Breast epithelium (tissue), 4 donors: ENCODE measurements at places on chromosomes 5 and 9.

- no peak for DNase-seq
These were observed 369.8 kb downstream of the TMEM232 start for GRCh38 chr5:110356677-110357076.

- DNase-seq, result no peak
These were observed 33.5 kb downstream of the ELL2 start for GRCh38 chr5:95927927-95928723.

DNA sequence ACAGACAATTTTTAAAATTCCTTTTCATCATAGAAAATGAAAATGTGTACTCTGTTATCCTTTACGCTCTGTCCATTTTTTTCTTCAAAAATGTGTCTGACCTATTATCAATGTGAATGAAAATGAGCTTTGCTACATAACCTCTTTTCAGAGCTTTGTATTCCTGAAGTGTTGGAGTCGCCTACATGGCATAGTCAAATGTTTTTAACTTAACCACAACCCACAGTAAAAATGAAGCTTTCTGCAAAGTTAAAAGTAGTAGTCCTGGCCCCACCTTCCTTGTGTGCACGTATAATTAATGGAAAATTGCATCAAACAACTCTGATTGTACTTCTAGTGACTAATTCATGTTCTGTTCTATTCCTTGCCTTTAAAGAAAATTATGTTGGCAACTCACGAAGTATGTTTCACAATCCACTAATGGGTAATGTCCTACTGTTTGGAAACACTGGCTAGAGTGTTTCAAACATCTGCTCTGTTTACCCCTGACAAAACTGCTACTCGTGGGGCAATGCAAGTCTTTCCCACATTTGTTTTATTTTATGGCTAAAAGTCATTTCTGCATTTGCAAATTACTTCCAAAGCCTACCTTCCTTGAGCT is 18.6 kb upstream of the PSAT1 start:
- no peak for DNase-seq

- no peak for DNase-seq
These were observed 73.9 kb downstream of the RMI1 start for GRCh38 chr9:84054341-84055010.

DNA sequence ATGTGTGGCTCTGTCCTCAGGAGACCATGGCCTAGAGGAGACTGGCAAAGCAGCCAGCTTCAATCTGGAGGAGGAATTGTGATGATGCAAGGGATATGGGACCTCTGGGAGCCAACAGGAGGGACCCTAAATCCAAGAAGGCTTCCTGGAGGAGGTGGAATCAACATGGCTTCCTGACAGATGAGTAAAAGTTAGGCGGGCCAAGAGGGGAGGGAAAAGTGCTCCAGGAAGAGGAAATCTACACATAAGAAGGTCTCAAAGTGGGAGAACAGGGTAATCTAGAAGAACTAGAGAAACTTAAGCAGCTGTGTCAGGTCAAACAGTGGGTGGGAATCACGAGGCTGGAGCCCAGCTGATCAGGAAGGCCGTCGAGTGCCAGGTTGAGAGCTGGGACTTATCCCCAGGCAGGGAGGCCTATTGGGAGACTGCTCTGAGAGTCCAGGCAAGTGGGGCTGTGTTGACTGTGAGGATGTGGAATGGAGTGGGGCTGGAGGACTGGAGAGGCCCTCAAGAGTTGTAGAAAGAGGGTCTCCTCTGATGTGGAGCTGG is 119.1 kb downstream of the C9orf50 start:
- no peak for DNase-seq

DNA sequence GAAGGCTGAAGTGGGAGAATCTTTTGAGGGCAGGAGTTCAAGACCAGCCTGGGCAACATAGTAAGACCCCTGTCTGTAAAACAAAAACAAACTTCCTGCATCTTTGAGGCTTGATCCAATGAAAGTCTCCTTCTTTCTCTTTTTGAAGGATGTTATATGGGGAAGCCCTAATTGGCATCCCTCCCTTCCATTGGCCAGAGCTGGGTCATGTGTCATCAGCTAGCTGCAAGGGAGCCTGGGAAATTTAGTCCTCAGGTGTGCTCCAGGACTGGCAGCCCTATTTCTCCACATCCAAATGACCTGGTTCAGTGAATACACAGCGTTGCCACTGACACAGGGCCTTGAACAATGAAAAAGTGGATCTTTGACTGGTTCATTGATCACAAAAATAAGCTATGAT is 9.0 kb upstream of the IER5L start:
- DNase-seq, result no peak

DNA sequence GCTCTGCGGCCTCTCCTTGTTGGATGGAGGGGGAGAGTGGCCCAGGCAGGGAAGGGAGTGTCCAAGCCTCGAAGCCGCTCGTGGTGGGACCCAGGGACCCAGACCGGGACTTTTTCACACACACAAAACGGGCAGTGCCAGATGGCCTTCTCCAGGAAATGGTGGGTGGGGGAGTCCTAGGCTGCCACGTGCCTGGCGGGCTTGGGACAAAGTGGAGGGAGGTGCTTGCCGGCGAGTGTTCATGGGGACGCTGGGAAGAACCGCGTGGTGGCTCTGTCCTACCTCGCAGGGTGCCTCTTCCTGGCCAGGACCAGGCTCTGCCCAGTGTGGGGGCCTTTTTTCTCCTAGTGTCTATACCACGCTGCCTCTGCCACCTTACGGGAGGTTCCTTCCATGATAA is 155.0 kb upstream of the COL5A1 start:
- no peak for DNase-seq

GRCh38 chr5:93800988-93801811 is 59.8 kb upstream of the POU5F2 start:
- no peak for DNase-seq

GRCh38 chr9:107868186-107868585 is 378.6 kb upstream of the KLF4 start:
- DNase-seq, result no peak

DNA sequence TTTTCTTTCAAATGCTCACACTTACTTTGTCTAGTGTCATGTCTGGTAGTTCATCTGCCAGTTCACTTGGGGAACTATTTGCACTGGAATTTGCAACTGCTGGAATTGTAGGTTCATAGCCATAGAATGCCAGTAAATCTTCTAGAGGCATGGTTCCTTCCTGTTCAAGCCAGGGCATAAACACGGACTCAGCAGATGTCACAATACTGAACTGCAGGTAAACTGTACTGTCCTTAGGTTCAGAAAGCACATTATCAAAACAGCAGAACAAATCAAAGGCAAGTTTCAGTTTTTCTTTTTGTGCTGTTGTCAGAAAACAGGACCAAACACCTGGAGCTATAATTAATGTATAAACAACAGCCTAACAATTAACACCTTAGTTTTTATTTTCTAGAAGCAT is 13.1 kb downstream of the MIER3 start:
- no peak for DNase-seq

- DNase-seq, result no peak
These were observed 732.0 kb upstream of the CTNND2 start for GRCh38 chr5:12636209-12636608.

DNA sequence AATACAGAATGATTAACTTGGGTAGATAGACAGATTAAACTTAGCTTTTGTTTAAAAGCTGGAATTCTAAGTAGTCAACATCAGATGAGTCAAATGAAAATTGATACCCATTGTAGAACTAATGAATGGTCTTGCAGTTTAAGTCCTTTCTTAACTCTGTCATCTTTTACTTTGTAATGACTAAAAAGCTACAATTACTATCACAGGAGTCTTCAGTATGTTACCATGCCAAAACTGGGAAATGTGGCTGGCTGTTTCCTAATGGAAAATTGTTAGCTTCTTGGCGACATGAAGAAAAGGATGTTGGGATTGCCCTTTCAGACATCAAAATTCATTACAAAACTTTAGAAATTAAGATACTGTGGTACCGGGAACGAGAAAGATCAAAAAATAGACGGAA is 20.2 kb upstream of the ANXA1 start:
- DNase-seq, result no peak

- no peak for DNase-seq
These were observed 70.0 kb downstream of the GRIN3A start for GRCh38 chr9:101668421-101668820.

DNA sequence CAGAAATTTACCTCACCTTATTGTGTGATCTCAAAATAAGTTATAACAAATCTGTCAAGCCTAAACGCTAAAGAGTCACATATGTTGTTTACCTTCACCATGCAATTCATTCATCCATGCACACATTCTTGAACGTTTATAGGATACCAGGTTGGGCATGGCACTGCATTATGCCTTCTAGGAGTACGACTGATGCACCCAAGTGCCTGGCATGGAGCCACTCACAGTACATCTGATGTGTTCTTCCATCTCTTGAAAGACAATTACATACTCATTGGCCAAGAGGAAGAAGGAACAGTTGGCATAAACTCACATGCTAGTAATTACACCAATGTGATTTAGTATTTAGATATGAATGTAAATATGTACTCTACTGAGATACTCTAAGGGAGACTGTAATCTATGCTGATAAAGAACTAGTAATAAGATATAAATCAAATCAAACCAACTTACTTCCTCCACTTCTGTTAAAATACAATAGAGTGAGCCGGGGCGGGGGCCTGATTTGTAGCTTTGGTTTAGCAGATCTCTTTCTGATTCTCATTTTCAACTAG is 90.7 kb downstream of the LPAR1 start:
- no peak for DNase-seq

- DNase-seq, result no peak
These were observed 278.4 kb downstream of the EBF1 start for GRCh38 chr5:158821331-158821730.

DNA sequence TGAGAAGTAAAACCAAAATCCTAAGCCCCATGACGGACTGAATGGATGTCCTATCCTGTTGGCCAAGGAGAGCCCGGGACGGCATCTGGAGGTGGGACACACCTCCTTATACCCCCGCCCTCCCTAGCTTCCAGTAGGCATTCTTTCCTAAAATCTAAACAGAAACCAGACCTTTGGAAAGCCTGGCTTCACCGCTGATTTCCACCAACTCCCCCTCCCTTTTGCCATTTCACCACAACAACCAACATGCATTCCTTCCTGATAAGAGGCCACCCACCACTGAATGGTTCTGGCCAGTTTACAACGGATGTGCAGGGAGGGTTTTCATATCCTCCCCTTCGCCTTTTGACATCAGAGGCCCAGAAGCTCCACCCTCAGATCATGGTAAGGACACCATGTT is 9.2 kb upstream of the RARS1 start:
- no peak for DNase-seq

DNA sequence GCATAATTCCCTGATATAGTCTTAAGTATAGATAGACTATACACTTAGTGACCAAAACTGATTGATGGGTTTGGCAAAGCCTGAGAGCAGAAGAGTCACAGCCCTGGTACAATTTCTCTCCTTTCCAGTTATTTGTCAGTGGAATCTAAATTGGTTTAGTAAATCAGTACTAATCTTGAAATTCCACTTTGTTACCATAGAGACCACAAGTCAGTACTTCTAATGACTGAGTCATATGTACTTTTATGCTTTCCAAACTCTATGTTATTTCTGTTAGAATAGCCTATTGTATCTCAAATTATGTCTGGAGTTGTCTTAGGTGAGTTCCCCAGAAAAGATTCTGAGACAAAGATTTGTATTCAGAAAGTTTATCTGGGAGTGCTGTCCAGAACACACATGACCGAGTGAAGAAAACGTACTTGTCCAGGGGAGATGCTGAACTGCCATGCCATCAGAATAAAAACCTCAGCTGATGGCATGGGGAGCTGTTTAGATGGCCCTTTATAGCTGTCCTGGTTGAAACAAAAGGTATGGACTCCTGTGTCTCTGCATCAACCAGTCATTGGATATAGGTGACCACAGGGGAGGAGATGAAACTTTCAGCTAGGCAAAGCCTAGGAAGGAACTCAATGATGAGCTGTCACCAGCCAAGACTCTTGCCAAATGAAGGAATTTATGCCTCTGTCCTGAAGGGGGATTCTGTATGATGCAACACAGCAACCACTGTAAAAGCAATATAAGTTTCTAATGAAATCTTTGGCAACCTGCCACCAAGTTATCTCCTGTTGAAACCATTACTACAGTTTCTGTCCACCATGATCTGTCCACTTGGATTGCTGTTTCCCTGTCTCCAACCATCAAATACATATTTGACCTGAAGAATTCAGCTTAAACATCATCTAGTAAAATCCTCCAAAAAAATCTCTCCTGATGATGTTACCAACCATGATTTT is 18.0 kb upstream of the SMC2 start:
- no peak for DNase-seq

- DNase-seq, result no peak
These were observed 138.3 kb downstream of the CDK5RAP2 start for GRCh38 chr9:120441426-120442307.

DNA sequence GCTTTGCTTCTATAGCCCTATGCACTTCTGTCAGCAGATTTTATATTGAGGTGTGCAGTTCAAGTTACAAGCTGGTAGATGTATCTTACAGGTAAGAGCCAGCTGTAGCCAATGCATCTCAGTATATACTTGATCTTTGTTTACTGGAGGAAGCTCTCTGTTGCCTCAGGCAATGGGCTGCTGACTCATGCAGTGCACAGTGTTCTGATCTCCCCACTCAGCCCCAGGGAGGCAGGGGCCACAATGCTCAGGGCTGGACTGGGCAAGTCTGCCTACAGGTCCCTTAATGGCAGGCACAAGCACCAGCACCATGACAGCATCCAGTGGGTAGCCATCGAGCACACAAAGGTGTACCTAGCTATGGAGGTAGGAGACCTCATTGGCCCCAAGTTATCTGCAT is 178.8 kb upstream of the CDH10 start:
- no peak for DNase-seq

DNA sequence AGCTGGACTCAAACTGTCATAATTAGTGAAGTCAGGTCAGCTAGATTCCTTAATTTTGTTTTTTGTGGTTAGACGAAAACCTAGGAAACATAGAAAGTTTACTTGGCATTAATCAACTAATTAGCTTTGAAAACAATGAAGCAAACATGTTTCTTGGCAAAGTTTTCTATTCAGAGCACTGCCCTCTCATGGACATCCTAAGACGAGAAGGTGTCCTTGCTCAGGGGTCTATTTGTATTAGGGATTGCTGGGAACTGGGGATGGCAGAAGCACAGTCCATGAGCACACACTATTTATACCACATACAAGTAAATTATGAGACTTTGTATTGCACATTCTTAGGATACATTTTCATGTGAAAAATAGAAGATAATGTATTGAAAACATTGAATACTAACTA is 49.7 kb downstream of the POC5 start:
- no peak for DNase-seq

DNA sequence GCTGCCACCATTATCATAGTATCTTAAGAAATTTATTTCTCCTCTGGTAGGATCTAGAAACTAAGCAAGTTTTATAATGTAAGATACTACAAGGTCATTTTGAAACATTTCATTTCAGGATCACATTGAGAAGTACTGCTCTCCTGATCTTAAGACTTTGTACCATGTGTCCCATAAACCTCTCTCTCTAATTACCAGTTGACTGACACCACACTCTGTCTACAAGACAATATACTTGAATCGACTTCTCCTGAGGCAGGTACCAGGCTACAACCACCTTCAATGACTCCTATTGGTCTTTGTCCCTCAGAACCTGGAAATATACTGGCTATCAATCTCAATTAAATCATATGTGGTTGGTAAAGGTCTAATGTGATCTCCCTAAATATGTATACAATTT is 597.0 kb downstream of the PTPRD start:
- no peak for DNase-seq

GRCh38 chr5:130974021-130974683 is 190.9 kb downstream of the HINT1 start:
- DNase-seq, result no peak
